ENCODE measurements at places on chromosomes 7 and 10.

DNA sequence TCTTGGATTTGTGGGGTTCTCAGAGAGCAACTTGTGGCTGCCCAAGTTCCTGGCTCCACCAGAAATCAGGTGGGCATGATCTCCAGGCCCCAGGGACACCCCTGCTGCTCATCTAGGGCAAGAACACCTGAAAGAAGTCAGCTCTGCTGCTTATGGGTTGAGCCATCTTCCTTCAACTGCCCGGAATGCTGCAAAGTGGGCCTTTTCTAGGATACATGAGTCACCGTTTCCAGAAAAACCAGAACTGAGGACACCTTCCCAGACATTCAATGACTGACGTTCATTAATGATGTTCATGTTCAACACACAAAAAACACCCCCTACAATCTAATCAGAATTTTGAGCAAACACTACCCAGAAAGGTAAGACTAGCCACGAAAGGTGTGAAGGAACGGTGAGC, 98.0 kb downstream of the MAD1L1 start:
- no peak for DNase-seq

DNA sequence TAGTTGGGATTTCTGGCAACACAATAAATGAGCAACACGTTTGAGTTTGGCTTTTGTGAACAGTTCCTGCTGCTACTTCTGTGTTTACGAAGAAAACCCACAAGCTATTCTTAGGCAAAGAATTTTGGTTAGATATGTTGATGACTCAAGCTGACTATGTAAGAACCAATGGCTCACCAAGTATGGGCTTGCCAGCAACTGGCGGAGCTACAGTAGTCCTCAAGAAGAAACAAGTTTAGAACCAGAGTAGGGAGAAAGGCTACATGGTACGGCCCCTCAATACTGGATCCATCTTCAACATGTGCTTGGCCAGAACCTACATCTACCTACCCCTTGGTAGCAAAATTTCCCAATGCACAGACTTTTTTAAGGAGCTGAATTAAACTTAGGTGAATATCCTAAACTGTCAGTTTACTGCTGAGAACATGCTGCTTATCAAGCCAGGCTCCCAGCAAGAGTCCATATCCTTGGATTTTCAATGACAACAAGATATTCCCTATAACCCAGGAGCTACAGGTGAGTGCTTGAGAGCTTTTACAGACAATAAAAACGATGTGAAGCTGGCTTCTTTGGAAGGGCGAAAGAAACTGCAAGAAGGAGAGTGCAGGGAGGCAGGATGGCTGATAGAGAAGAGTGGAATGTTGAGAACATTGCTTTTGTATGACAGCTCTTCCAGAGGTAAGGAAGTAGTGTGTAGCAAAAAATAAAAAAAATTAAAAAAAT, 74.3 kb upstream of the ASAH2 start:
- DNase-seq = no peak

DNA sequence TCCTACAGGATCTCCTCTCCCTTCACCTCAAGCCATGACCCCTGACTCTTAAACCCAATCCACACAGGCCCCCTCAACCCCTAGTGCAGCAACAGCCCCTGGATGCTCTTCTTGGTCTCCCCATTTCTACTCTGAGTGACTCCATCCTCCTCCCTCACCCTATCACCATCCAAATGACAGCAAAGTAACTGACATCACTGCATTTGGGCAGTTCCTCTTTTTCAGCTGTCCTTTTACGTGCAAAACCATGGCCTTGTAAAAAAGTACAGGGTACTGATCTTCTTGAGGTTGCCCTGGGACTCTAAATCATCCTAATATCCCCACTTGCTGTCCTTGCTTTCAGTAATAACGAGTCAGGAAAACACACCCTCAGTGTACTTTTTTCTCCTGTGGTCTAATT, 454.9 kb downstream of the ADRA2A start:
- no peak for DNase-seq

DNA sequence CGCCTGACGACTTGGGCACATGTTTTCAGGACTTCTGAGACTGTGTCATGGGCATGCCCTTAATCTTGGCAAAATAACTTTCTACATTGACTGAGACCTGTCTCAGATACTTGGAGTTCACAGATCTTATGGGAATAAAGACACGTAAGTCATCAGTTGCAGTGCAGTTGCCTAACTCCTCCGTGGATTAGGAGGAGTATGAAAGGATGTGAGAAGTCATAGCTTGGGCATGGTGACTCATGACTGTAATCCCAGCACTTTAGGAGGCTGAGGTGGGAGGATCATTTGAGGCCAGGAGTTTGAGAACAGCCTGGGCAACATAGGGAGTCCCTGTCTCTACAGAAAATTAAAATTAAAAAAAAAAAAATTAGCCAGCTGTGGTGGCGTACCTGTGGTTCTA, 49.6 kb downstream of the EXOC6 start:
- no peak for DNase-seq
